ENCODE measurements at places on chromosomes 3 and 15.

- no peak for DNase-seq
These were observed 11.8 kb upstream of the BCL2L10 start for GRCh38 chr15:52124270-52124880.

DNA sequence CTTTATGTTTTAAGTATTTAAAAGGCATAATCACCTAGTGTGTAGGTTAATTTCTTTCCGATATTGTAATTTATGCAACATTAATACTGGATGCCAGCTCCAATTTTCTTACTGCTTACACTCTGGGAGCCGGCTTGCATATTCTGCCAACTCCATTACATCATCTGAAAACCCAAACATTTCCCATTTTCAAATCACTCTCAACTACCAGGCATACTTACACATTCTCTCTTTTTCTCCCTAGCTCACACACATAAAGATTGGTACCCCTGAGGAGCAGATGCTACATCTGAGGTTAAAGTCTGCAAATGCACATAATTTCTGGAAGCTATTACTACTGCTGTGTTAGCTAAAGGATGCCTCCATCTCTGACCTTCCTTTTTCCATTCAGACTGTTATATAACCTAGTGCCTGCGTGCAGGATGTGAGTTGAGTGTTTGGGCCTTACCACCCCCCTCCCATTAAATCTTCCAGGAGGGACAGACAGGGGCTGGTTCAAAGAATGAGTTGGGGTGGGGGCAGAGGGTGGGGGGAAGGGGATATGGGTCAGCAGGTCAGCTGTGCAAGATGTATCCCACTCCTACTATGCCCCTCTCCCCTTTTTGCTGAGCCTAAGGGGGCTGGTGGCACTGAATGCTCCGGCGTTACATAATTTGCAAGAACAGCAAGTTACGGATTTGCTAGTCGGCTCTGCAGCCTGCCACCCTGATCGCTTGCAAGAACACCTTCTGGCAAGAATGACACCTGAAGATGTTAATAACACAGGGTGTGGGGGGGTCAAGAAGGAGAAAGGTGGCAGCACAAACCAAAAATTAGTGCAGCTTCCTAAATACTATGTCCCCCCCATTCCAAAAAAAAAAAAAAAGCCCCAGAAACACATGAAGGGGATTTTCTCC, 2.5 kb downstream of the RORA start:
- DNase-seq: peak; percentile 29

DNA sequence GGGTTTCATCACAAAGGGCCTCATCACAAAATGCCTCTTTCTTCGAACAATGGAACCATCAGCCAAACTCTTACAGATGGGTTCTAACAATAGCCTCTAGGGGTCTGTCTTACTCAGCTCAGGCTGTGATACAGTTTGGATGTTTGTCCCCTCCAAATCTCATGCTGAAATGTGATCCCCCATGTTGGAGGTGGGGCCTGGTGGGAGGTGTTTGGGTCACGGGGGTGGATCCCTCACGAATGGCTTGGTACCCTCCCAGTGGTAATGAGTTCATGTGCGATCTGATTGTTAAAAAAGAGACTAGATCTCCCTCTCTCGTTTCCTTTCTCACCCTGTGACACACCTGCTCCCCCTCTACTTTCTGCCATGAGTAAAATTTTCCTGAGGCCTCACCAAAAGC, 47.9 kb upstream of the LIPC start:
- no peak for DNase-seq

DNA sequence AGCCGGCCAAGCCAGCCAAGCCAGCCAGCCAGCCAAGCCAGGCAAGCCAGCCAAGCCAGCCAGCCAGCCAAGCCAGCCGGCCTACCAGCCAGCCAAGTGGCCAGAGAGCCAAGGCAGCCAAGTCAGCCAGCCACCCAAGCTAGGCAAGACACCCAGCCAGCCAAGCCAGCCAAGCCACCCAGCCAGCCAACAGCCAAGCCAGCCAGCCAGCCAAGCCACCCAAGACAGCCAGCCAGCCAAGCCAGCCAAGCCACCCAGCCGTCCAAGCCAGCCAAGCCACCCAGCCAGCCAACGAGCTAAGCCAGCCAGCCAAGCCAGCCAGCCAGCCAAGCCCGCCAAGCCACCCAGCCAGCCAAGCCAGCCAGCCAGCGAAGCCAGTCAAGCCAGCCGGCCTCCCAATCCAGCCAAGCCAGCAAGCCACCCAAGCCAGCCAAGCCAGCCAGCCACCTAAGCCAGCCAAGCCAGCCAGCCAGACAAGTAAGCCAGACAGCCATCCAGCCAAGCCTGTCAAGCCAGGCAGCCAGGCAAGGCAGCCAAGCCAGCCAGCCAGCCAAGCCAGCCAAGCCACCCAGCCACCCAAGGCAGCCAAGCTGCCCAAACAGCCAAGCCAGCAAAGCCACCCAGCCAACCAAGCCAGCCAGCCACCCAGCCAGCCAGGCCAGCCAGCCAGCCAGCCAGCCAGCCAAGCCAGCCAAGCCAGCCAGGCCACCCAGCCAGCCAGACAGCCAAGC, 200.5 kb downstream of the GOLGA6L6 start:
- DNase-seq: no peak

Measured in frontal cortex (tissue), 4 donors.